ENCODE measurements at places on chromosomes 13 and 19.

DNA sequence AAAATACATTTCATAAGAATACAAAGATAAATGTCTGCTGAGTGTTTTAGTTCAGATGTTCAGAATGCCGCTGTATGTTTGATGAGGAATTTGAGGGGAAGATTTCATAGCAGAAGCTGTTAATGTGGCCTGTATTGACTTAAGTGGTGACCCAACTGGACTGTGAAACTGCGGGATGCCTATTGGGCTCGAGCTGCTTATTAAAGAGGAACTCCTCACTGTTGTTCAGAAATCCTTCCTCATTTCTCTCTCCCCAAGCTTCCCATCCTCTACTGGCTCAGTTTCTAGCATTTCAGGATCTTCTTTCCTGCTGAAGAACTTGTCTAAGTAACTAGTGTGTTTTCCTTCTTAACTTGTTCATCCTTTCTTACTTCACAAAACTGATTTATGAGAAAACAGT, 20.4 kb downstream of the DGKH start:
- no peak for DNase-seq

- DNase-seq = no peak
Measured at GRCh38 chr19:40143612-40144011, 47.6 kb upstream of the MAP3K10 start.

DNA sequence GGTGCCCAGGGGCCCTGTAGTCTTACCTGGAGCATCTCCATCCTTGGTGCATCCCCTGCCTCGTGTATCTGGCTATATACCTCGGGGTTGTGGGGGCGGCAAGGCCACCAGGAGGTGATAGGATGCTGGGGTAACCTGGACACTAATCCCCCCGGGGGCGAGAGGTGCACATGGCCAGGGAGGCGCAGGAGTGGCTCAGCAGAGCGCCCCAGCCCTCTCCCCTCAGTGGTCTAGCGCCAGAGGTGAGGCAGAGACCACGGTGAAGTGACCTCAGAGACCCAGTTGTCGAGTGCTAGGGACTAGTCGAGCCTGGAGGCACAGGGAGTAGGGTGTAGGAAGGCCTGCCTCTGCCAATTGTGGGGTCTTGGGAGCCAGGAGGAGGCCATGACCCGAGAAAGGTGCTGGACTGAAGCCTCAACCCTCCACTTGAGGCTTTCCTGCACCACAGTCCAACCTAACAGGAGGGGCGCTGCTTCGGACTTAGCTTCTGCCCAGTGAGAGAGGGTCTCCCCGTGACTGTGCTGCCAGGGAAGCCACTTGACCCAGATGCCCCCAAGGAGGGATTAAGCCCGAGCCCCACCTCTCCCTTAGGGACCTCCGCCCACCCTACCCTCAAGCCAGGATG, at the start of gene LHB:
TSS of gene LHB (minus strand) at position 51 of the 625 bp plus-strand sequence. CDS start at position 41, 10 bp downstream.
- DNase-seq = no peak

DNA sequence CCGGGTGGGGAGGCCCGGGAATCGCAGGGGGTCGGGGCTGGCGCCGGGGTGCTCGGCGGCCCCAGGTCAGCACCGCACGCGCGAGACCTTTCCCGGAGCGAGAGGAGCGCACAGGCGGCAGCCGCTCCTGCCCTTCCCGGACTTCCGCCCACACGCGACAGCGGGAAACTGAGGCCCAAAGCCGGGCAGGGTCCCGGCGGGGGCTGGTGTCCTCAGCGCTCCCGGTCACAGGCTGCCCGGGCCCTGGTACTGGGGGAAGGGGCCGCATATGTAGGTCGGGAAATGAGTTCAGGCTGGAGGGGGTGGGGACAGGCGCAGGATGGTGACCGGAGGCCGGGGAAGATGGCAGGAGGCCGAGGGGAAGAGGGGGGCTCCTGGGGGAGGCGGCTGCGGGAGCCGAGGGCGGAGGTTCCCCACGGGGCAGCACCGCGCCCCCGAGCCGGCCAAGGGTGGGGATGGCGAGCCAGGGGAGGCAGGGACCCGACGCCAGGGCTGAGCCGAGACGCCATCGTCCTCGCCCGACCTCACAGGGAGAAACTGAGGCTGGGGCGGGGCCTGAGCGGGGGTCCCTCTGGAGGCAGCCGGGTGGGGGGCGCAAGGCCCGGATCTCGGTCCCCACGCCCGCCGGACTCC, 662 bp downstream of the CBARP start:
- no peak for DNase-seq

- DNase-seq = peak; percentile 73
Measured at GRCh38 chr13:112690283-112690929, 568 bp downstream of the ATP11A start.

- peak; percentile 24 for DNase-seq
Measured at GRCh38 chr13:44713788-44714469, 137.8 kb upstream of the TSC22D1 start.

GRCh38 chr13:23377983-23378632, 55.4 kb downstream of the SACS start:
- no peak for DNase-seq

DNA sequence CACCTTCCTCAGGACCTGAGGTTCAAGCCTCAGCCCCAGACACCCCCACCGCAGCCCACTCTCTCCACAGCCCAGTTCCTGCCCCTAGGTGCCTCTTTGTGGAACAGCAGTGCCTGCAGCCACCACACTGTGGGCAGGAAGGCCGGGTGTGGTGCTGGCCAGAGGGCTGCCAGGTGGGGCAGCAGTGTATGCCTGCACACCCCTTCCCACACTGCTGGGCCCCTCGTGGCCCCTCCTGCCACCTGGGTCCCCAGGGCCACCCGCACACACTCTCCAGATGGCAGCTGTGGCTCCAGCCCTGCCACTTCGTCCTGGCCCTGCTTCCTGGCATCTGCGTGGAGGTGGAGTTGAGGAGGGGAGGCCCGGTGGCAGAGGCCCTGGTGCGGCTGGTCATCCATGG, 35.1 kb downstream of the HPN start:
- DNase-seq = no peak

GRCh38 chr13:106562301-106562700, 5.6 kb downstream of the ARGLU1 start:
- DNase-seq = no peak

GRCh38 chr13:76883236-76883635, 3.0 kb downstream of the KCTD12 start:
- no peak for DNase-seq

- DNase-seq = no peak
Measured at GRCh38 chr19:44684892-44685863, 13.8 kb upstream of the CEACAM16 start.

DNA sequence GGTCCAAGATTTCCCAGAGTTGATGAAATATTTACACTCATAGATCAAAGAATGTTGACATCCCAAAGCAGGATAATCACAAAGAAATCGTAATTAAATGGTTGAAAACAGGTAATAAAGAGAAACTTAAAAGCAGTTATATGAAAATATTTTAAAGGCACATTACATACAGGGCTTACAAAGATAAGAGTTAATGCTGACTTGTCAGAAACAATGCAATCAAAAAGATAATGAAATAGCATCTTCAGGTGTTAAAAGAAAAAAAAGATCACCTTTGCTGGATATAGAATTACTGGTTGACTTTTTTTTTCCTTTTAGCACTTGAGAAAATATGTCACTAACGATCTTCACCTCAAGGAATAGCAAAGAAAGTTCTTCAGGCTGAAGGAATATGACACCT, 48.8 kb downstream of the KCTD15 start:
- DNase-seq = no peak

DNA sequence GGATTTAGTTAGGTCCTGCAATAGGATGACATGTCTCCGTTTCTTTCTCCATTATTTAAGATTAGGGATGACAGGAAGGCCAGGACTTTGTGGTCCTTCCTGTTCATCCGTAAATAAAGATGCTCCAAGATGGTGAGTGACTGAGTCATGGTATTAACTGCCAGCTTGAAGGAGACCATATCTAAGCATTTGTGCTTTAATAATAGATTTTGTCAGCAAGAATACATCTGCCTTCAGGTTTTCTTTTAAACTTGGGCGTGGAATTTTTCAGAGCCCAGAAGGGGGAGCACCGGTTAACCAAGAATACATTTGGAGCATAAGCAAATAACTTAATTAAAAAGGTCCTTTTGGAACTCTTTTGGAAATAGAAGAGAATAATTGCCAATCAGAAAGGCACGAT, 68.2 kb downstream of the ARHGAP35 start:
- DNase-seq = no peak

- DNase-seq = no peak
Measured at GRCh38 chr13:44667943-44668342, 91.8 kb upstream of the TSC22D1 start.

DNA sequence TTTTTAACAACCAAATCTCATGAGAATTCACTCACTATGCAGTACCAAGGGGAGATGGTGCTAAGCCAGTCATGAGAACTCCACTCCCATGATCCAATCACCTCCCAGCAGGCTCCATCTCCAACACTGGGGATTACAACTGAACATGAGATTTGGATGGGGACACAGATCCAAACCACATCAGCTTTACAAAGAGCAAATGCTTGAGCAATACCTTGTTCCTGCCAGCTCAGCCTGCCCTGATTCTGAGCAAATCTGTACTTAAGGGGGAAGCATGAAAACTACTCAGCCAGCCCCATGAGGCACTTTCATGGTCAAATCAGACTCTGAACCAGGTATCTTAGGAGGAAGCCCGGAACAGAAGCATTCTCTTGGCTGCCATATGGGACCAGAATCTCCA, 259.9 kb downstream of the TBC1D4 start:
- DNase-seq = no peak

GRCh38 chr19:54030895-54031586, 32.7 kb downstream of the VSTM1 start:
- DNase-seq = no peak

DNA sequence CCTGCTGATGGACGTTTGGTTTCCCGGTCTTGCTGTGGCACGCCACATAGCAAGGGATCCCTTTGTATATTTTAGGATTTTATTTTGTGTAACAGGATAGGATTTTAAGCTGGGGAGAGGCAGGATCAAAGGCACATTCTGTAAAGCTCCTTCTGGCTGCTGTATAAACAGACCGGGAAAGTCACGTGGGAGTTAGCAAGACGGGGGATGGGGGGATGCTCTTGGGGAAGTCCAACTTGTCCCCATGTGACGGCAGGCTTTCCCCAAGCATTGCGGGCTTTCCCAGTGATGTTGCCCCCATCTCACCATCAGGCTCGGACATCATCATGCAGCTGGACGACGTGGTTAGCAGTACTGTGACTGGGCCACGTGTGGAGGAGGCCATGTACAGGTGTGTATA, 5.8 kb downstream of the QTRT1 start:
- DNase-seq = no peak

DNA sequence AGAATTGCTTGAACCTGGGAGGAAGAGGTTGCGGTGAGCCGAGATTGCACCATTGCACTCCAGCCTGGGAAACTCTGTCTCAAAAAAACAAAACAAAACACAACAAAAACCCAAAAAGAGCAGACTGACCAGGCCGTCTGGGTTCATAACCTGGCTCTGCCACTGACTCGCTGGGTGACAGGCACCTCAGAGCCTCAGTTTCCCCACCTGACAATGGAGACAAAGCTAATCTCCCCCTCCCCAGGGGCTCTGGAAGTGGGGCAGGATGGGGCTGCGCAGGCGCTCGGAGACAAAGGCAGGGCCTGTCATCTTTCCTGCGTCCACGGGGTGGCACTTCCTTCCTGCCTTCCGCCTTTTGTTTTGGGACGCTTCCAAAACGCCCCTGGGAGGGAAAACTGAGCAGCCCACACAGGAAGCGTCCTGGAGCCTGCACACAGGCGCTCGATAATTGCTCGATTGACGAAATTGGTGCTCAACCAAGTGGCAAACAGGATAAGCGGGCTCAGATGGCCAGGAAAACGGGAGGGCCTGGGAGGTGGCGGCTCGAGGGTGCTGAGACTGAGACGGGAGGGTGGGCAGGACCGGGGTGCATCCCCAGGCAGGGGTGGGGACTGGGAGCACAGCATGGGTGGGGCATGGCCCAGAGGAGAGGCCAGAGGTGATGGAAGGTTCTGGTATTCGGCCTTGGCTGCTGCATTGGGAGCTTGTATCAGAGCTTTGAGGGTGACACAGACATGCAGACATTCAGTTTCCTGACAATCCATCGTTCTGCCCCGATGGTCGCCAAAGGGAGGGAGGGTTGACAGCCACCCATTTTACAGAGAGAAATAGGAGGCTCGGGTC, 17.8 kb downstream of the SPC24 start:
- DNase-seq = peak; percentile 83

DNA sequence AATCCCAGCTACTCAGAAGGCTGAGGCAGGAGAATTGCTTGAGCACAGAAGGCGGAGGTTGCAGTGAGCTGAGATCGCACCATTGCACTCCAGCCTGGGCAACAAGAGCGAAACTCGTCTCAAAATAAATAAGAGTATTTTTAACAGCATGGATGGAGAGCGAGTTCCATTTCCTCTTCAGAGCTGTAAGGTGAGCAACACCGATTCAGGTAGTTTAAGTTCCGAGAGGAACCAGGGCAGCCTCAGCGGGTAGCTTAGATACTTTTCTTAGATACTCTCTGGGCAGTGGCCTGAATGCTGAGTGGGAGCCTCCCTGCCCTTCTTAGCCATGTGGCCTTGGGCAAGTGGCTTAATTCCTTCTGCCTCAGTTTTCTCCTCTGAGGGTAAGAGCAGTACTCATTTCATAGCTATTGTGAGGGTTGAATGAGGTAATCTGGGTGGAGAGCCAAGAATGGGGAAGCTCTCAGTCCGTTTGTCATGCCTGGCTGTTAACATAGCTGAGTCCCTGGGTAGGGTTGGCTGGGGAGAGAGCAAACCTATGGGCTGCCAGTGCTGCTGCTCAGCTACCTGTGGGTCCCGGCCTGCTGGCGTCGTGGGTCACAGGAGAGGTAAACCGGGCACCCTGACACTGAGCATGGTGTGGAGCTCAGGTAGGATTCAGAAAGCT, 4.1 kb downstream of the ATP11A start:
- no peak for DNase-seq

GRCh38 chr13:47133011-47133445, 236.2 kb upstream of the HTR2A start:
- no peak for DNase-seq

DNA sequence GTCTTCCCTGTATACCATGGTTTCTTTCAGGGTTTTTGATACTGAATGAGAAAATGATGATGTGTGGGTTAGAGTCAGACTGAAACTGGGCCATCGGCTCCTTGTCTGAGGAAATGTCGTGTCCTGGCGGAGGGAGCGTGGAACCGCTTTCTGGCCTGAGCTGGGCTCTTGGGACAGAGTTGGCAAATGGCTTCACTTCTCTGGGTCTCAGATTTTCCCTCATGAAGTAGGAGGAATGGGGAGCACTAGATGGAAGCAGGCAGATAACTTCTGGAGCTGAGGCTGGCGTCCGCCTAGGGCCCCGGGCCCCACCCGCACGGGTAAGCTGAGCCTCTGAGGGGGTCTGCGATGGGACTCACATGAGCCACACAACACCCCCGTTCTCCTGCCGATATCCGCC, 133.3 kb upstream of the WASF3 start:
- DNase-seq = peak; percentile 70
